ENCODE measurements at places on chromosomes 1 and 21.
A peak's percentile ranks its signal among the peaks of the same experiment; 100 is the strongest.

DNA sequence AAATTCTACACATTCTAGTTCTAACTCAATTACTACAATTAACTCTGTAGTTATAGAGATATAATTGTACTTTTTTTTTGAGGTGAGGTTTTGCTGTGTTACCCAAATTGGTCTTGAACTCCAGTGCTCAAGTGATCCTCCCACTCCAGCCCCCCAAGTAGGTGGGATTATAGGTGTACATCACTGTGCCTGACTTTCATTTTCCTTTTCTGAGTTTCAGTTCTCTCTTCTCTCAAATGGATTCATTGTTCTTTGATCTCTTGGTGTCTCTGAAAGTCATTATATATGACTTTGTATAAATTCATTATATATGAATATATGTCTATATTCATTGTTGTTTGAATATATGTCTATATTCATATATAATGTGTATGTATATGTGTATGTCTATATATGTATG lies 74.0 kb upstream of the GALNT2 start:
- DNase-seq: no peak

GRCh38 chr1:115850937-115851336 lies 10.0 kb upstream of the NHLH2 start:
- no peak for DNase-seq

DNA sequence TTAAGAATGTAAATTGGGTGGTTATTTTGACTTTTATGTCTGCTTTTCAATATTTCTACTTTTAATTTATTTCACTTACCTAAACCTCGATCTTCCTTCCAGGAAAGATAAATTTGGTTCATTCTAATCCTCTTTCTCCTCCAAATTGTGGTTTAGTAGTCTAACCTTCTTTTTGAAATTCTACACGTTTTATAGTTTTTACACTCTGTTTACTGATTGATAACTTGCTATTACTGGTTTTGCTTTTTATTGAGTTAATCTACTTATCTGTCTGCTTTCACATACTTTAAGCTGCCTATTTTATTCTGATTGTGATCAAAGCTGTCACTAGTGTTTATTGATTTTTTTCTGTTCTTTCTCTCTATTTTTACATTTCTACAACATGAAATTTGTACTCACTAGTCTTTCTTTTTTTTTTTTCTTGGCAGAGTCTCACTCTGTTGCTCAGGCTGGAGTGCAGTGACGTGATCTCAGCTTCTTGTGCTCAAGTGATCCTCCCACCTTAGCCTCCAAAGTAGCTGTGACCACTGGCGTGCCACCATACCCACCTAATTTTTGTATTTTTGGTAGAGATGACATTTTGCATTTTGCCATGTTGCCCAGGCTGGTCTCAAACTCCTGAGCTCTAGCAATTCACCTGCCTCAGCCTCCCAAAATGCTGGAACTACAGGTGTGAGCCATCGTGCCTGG lies 27.9 kb upstream of the ERRFI1 start:
- no peak for DNase-seq

GRCh38 chr1:46219551-46220520 lies 16.7 kb downstream of the LURAP1 start:
- no peak for DNase-seq

DNA sequence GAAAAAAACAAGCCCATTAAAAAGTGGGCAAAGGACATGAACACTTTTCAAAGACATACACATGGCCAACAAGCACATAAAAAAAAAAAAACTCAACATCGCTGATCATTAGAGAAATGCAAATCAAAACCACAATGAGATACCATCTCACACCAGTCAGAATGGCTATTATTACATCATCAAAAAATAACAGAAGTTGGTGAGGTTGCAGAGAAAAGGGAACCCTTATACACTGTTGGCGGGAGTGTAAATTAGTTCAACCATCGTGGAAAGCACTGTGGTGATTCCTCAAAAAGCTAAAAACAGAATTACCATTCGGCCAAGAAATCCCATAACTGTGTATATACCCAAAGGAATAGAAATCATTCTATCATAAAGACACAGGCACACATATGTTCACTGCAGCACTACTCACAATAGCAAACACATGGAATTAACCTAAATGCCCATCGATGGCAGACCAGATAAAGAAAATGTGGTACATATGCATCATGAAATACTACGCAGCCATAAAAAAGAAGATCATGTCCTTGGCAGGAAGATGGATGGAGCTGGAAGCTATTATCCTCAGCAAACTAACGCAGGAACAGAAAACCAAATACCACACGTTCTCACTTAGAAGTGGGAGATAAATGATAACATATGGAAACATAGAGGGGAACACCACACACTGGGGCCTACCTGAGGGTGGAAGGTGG lies 70.1 kb downstream of the INTS7 start:
- no peak for DNase-seq

GRCh38 chr1:177862916-177863315 lies 106.9 kb downstream of the SEC16B start:
- DNase-seq: no peak

DNA sequence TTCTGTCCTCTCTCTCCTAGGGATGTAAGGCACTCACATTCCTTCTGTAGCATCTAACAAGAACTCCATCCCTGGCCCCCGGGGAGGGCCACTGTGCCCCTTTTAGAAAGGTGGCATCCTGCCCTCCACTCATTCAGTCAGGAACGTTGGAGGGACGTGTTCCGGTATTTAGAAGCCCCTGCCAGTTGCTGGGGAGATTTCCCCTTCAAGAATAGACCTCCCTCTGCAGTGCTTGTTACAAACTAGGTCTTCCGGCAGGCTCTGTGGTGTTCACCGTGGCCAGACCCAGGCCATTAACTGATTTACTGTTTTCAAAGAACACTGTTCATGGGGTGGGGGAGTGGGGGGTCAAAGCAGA lies 779 bp downstream of the PCP4L1 start:
- DNase-seq: no peak

DNA sequence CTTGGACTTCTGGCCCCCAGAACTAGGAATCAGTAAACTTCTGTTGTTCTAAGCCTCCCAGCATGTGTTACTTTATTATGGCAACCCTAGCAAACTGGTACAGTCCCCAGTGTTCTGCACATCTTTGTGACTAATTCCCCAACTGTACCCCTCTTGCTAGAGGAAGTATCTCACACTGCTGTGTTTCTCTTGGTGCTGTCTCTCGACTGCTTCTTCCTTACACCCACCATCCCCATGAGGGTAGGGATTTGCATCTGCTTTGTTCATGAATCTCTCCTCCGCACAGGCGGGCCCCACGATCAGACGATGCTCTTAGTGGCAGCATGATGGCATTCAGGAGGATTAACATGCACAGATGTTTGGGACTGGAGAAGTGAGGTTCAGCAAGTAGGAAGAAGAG lies 46.7 kb downstream of the CLIC6 start:
- no peak for DNase-seq

- no peak for DNase-seq
These were observed 99.0 kb upstream of the BEND5 start for GRCh38 chr1:48875552-48876329.

- DNase-seq: no peak
These were observed 95.9 kb upstream of the CCDC190 start for GRCh38 chr1:162956922-162957321.

- DNase-seq: peak; percentile 45
These were observed 80.3 kb downstream of the RUNX3 start for GRCh38 chr1:24849672-24850295.

GRCh38 chr1:217892750-217893149 lies 261.6 kb downstream of the SPATA17 start:
- DNase-seq: no peak

- DNase-seq: no peak
These were observed 161.6 kb upstream of the PTBP2 start for GRCh38 chr1:96559707-96560596.

- no peak for DNase-seq
These were observed 115.1 kb downstream of the HIVEP3 start for GRCh38 chr1:41803656-41804055.

- DNase-seq: no peak
These were observed 48.4 kb downstream of the CAPZB start for GRCh38 chr1:19436716-19437476.

DNA sequence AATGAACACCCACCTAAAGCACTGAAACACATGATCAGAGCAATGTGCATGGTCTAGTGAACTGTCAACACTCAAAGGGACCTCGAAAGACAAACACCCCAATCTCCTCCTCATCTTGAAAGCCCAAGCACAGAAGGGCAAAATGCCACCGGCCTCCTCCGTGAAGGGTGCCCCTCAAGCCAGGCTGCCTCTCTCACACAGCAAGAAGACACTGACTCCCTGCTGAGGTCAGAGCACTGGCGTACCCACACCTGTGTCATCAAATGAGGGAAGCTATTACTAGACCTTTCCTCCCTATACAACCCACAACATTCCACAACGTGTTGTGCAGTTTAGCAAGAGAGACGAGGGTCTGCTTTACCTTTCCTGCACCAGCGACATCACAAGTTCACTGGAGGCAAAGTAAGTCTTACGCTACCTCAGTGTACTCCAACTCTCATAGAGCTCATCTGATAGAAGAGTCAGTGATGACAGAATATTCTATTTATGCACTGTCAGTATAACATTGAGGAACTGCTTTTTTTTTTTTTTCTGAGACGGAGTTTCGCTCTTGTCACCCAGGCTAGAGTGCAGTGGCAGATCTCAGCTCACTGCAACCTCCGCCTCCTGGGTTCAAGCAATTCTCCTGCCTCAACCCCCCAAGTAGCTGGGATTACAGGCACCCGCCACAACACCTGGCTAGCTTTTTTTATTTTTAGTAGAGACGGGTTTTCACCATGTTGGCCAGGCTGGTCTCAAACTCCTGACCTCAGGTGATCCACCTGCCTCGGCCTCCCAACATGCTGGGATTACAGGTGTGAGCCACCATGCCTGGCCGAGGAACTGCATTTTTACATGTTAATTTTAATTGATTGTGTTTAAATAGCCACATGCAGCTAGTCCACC lies 3.3 kb downstream of the SH3BP5L start:
- no peak for DNase-seq

GRCh38 chr1:222418654-222419053 lies 129.2 kb downstream of the HHIPL2 start:
- no peak for DNase-seq

DNA sequence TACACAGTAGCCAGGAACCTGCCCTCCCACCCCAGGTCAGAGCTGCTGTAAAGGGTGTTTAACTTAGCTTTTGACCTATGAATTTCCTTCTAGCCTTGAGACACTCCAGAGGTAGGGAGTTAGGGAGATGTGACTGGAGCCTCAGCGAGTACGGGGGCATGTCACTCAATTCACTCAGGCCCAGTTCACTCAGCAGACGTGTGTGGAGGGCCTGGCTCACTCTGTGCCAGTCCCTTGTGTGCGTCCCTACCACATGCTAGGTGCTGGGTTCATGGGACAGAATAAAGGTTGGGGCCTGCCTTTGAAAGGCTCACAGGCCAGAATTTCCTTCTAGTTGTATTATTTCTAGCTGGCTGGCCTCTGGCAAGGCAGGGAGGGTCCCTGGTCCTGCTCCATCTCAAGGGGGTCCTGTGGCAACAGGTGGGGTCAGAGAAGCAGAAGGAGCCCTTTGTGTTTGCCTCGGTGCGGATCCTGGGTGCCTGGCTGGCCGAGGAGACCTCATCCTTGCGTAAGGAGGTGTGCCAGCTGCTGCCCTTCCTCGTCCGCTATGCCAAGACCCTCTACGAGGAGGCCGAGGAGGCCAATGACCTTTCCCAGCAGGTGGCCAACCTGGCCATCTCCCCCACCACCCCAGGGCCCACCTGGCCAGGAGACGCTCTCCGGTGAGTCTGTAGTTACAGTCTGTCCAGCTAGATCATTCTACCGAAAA lies 4.5 kb downstream of the NCDN start:
- DNase-seq: no peak

GRCh38 chr1:246709835-246710234 lies 14.4 kb upstream of the SCCPDH start:
- DNase-seq: no peak

DNA sequence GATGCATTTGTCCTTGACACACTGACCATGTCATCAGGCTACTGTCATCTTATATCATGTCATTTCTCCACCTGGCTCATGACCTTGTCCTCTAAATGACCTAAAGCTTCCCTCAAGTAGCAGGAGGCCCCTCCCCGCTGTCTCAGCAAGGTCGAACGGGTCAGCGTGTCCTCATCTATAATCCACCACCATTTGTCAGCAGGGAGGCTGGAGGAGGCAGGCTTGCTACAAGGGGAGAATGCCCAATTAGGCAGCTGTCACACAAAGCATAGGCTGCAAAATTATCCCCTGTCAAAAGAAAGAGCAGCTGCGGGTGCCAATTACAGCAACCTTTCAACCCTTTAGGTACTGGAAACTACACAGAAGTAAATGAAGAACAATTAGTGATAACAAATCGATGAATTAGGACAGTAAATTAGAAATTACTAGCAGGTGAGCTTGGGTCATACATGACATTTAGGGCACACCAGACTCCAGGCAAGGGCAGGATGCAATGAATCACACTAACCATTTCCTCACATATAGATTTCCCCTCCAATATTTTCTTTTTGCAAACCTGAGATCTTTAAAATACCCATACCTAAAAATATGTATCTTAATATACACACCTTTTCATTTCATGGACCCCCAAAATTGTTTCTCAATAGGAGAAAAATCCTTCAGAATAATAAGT lies 61.2 kb downstream of the NRIP1 start:
- no peak for DNase-seq

DNA sequence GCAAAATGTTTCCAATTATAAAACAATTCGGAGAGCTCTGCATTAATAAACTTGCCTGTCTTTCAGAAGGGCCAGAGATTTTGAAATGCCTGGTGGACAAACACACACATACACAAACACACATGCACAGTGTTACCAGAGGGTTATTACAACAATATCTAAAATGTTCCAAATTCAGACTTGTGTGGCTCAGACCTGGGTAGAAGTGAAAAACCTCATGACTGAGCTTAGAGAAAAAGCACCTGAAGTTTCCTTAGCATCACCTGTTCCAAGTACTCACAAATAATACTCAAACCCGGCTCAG lies 247.9 kb downstream of the FOXD2 start:
- no peak for DNase-seq

- DNase-seq: no peak
These were observed 30.5 kb downstream of the KRTAP10-1 start for GRCh38 chr21:44509539-44509938.

DNA sequence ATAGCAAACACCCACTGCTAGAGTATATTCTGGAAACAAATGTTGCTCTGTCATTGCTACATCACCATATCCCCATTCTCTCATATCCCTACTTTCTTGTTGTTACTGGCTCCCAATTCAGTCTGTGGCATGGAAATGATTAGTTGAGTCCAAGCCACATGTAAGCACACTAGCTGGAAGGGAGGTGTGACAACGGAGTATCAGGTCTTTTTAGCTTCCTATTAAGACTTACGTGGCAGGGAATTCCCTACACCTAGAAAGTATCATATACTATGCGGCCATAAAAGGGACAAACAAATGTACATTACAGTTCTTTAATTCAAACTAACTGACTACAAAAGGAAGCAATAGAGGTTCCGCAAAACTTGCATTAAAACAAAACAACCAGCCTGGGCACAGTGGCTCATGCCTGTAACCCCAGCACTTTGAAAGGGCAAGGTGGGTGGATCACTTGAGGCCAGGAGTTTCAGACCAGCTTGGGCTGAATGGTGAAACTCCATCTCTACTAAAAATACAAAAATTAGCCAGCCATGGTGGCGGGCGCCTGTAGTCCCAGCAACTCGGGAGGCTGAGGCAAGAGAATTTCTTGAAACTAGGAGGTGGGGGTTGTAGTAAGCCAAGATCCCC lies 48.6 kb downstream of the INTS7 start:
- DNase-seq: no peak

- DNase-seq: no peak
These were observed 7.4 kb upstream of the MEX3A start for GRCh38 chr1:156089704-156090103.

All from stimulated activated CD8-positive, alpha-beta memory T cell treated with anti-CD3 and anti-CD28 coated beads, Interleukin-4, amount 100 ng/mL, for 48 hours (primary cell).